CD8-positive, alpha-beta memory T cell (primary cell): ENCODE measurements at places on chromosomes 7 and 10. TPM values are rescaled to one million over a fixed set of nuclear protein-coding genes. Genes with fewer than 3 reads are reported as not detected.

GPR15LG gene
- total RNA-seq = not detected

CRYGN gene
- not detected for total RNA-seq

NUTM2A gene
- 0.40 TPM for total RNA-seq

GJC3 gene
- not detected for total RNA-seq

CYP3A4 gene
- total RNA-seq = not detected

GPR26 gene
- not detected for total RNA-seq

SNCG gene
- not detected for total RNA-seq

DNA sequence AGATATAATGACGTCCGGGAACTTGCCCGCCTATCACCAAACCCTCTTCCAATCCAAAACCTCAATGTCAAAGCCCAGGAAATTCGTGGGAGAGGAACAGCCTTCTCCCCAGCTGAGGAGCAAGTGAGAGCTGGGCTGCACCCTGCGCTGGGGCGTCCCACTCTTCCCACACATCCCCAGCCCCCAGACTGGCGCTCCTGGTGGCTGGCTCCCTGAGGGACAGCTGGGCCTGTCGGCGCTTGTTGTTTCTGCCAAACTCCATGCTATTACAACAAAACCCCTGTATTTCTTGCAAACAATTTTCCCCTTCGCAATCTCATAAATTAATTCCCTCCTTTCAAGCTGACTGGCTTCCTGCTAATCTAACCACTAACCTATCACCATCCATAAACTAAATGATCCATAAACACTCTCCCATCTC, 53.0 kb downstream of the GRID1 start:
- H3K27ac ChIP-seq = no peak overlapping the region
- DNase-seq = peak; percentile 35
- no peaks in the 10 kb centered on the region for H3K36me3 ChIP-seq
- H3K4me3 ChIP-seq = no peak overlapping the region

DNA sequence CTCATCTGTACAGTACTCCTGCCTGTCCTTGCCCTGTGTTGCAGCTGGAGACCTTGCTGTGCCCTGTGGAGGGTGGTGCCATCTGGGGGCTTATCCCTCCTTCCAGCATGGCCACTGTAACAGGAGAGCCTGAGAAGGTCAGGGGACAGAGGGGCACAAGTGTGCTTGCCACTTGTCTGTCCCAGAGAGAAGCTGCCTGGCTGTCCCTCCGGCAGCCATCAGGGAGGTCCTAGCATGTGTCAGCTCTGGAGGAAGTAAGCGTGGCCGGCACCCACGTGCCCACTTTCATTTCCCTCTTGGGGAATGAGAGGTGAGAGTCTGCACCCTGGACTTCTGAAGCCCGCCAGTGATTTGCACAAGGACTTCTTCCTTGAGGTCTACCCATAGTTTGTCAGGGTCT, 97.0 kb upstream of the PPIF start:
- no peaks in the 10 kb centered on the region for H3K27me3 ChIP-seq
- H3K4me1 ChIP-seq = peaks cover 51% of the 10 kb centered on the region
- DNase-seq = no peak

- no peaks in the 10 kb centered on the region for H3K36me3 ChIP-seq
- no peaks in the 10 kb centered on the region for H3K27me3 ChIP-seq
- no peak for DNase-seq
- no peak overlapping the region for H3K27ac ChIP-seq
- H3K4me1 ChIP-seq = no peaks in the 10 kb centered on the region
Measured at GRCh38 chr10:95264227-95265051, 26.4 kb downstream of the PDLIM1 start.

DNA sequence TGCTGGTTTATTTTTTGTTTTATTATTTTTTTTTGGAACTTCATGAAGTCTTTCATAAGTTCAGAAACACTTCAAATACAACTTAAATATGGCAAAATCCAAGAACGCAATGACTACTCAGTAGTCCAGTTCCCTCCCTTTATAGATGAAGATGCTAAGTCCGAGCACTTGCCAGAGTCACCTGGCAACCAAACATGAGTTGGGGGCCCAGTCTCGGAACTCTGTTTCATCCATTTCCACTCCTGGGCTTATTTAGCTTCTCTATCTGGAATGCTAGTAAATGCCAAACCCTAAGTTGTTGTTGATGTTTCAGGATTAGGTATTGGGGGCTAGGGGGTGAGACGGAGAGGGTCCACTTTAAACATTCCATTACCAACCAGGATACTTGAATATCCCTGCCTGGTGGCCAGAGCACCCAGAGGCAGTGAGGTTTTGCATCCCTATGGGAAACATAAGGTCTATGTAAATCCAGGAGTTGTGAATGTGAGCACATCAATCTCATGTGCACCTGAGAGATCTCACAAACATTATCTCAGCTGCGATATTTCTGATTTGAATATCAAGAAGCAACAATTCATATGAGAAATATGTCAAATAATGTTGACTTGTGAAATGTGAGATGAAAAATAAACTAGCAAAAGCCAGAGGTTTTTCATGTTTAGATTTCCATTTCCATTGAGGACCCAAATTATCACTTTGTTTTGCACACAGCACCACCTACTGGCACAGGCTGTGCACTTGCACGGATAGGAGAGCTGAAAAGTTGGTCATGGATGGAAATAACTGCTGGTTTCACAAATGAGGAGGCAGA, 129.3 kb downstream of the PKD1L1 start:
- no peak for DNase-seq
- no peaks in the 10 kb centered on the region for H3K4me1 ChIP-seq
- H3K36me3 ChIP-seq = no peaks in the 10 kb centered on the region
- H3K4me3 ChIP-seq = no peak overlapping the region
- no peaks in the 10 kb centered on the region for H3K27me3 ChIP-seq

GRCh38 chr10:58414270-58415041, 29.2 kb downstream of the TFAM start:
- no peak overlapping the region for H3K27ac ChIP-seq
- H3K4me3 ChIP-seq = no peak overlapping the region
- H3K4me1 ChIP-seq = no peaks in the 10 kb centered on the region
- H3K27me3 ChIP-seq = no peaks in the 10 kb centered on the region
- no peak for DNase-seq
- no peaks in the 10 kb centered on the region for H3K36me3 ChIP-seq

DNA sequence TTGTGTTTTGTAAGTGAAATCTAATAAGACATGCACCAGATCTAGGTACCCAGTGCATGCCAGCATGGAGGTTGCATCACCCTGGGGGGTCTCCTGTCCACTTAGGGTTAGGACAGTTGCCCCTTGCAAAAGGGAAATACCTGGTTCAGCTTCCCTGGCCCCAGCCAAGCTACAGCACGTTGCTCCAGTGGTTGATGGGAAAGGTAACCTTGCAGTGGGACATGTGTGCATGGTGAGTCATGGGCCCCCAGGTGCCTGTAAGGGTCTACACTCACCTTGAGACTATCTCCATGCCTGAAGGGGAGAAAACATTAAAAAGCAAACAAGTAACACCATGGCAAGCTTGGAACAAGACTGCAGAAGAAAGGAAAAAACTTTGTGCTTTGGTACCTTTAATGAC, 143.9 kb downstream of the LSM5 start:
- H3K27ac ChIP-seq = no peak overlapping the region
- H3K4me1 ChIP-seq = no peaks in the 10 kb centered on the region
- no peaks in the 10 kb centered on the region for H3K36me3 ChIP-seq
- no peak for DNase-seq

DNA sequence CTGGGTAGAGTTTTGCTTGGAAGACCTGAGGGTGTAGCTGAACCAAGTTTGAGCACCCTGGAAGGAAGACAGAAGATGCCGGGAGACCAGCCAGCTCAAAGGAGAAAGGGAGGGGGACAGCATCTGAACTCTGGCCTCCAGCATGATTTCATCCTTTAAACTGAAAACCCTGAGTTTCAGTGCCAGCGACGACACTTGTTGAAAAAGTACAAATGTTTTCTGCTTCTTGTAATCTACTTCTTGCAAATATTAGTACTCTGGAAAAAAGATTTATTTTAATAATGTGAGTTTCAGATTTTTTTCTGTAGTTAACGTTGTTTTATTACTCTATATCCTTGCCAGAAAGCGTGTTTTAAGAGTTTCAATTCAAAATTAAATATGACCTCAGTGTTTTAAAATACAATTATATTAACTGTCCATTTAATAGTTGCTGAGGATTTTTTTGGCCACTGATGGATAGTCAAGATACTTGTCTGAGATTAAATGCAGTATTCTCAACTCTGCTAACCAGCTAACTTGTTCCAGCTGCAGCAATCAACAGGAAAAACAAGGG, 227.7 kb downstream of the MGMT start:
- H3K4me3 ChIP-seq = no peak overlapping the region
- DNase-seq = no peak
- H3K27me3 ChIP-seq = no peaks in the 10 kb centered on the region
- H3K4me1 ChIP-seq = no peaks in the 10 kb centered on the region
- no peak overlapping the region for H3K27ac ChIP-seq

DNA sequence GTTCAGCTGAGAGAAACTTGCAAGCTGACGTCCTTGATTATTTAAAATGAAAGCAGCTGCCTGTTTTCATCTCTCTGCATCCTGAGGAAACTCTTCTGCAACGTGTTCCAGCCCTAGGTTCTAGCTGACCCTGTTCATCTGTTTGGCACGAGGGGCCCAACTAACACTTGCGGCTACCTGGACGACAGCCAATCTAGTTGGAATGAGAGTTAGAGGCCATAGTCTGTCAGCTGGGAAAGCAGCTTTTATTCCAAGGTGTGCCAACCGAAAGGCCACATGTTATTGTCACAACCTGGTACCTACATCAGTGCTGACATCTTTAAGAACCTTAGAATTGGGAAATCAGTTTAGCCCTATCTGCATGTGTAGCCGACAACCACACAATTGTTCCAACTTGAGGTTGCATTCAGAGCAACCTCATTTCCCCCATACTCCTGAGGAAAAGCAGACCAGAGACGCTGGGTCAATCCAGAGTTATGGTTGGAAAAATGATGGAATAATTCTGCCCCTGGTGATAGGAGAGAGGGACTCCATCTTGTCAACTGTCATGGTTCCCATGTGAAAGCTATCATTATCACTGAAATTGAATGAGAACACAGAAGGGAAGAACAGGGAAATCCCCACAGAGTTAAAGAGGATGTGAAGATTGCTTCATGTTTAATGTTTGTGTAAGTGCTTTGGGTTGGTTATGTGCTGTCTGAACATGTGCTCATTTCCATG, 121.6 kb downstream of the EGFR start:
- DNase-seq = no peak
- no peak overlapping the region for H3K4me3 ChIP-seq
- H3K27me3 ChIP-seq = no peaks in the 10 kb centered on the region
- no peaks in the 10 kb centered on the region for H3K36me3 ChIP-seq

- no peaks in the 10 kb centered on the region for H3K27me3 ChIP-seq
- peaks cover 31% of the 10 kb centered on the region for H3K4me1 ChIP-seq
- no peak overlapping the region for H3K4me3 ChIP-seq
Measured at GRCh38 chr10:103757531-103758293, 97.7 kb downstream of the SH3PXD2A start.

- H3K27ac ChIP-seq = no peak overlapping the region
- no peaks in the 10 kb centered on the region for H3K27me3 ChIP-seq
- H3K4me3 ChIP-seq = no peak overlapping the region
- H3K4me1 ChIP-seq = no peaks in the 10 kb centered on the region
Measured at GRCh38 chr10:1180071-1180730, 124.0 kb downstream of the WDR37 start.

DNA sequence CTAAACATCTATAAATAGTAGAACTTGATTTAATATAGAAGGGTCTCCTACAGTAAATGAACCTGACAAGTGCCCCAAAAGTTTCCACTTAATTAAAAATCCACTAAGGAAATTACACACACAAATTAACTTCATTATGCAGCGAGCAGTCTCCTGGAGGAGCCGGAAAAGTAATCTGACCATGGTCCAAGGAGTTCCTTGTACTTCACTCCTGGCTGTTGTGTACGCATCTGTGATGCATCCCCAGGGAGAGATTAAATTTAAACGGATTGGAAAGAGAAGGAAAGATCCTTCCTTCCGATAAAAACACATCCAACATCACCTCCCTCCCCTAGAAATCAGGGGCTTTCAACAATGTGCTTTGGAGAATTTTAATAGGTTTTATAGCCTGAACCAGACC, 85.5 kb downstream of the PARD3 start:
- no peak overlapping the region for H3K4me3 ChIP-seq
- no peak overlapping the region for H3K27ac ChIP-seq
- no peak for DNase-seq
- H3K27me3 ChIP-seq = no peaks in the 10 kb centered on the region
- no peaks in the 10 kb centered on the region for H3K36me3 ChIP-seq

DNA sequence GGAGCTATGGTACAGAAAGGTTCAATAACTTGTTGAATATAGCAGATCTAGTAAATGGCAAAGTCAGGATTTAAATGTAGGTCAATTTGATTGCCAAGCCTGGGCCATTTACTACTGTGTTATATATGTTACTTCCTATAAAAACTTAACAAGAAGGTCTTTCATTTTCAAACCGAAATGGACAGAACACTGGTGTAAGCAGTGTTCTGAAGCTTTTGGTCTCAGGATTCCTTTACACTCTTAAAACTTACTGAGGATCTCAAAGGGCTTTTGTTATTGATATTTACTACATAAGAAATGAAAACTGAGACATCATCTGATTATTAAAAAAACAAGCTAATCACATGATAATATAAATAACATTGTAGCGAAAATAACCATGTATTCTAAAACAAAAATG, 114.7 kb downstream of the PTEN start:
- no peaks in the 10 kb centered on the region for H3K27me3 ChIP-seq
- no peaks in the 10 kb centered on the region for H3K36me3 ChIP-seq
- no peaks in the 10 kb centered on the region for H3K4me1 ChIP-seq
- no peak overlapping the region for H3K4me3 ChIP-seq
- H3K27ac ChIP-seq = no peak overlapping the region
- DNase-seq = no peak

DNA sequence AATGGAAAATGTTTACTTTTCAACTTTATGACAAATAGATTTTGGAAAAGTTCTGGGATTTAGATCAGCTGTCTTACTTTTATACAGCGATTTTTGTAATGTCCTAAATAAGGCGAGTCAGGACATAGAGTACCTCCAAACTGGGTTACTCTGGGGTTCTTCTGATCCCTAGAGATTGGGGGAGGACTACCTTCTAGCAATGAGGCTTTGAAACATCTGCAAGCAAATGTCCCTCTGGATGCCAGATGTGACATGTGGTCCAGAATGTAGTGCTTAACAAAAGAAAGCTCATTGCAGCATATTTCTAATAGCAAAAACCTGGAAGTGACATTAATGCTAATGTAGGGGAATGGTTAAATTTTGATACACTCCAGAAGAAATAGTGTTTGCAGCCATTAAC, 36.1 kb downstream of the ABRAXAS2 start:
- no peaks in the 10 kb centered on the region for H3K27me3 ChIP-seq
- H3K4me1 ChIP-seq = no peaks in the 10 kb centered on the region
- peaks cover 18% of the 10 kb centered on the region for H3K36me3 ChIP-seq
- DNase-seq = no peak
- H3K4me3 ChIP-seq = no peak overlapping the region

- no peak for DNase-seq
- no peaks in the 10 kb centered on the region for H3K36me3 ChIP-seq
- no peaks in the 10 kb centered on the region for H3K27me3 ChIP-seq
- no peak overlapping the region for H3K4me3 ChIP-seq
- no peaks in the 10 kb centered on the region for H3K4me1 ChIP-seq
Measured at GRCh38 chr10:18456984-18457383, 194.4 kb downstream of the NSUN6 start.

- no peak for DNase-seq
- H3K27ac ChIP-seq = no peak overlapping the region
- H3K4me3 ChIP-seq = no peak overlapping the region
- H3K27me3 ChIP-seq = no peaks in the 10 kb centered on the region
Measured at GRCh38 chr10:100020886-100021253, 11.1 kb upstream of the DNMBP start.
